ENCODE measurements at places on chromosomes 5 and 9.

GRCh38 chr5:136676685-136677084 is 311.3 kb upstream of the TRPC7 start:
- DNase-seq, result no peak

DNA sequence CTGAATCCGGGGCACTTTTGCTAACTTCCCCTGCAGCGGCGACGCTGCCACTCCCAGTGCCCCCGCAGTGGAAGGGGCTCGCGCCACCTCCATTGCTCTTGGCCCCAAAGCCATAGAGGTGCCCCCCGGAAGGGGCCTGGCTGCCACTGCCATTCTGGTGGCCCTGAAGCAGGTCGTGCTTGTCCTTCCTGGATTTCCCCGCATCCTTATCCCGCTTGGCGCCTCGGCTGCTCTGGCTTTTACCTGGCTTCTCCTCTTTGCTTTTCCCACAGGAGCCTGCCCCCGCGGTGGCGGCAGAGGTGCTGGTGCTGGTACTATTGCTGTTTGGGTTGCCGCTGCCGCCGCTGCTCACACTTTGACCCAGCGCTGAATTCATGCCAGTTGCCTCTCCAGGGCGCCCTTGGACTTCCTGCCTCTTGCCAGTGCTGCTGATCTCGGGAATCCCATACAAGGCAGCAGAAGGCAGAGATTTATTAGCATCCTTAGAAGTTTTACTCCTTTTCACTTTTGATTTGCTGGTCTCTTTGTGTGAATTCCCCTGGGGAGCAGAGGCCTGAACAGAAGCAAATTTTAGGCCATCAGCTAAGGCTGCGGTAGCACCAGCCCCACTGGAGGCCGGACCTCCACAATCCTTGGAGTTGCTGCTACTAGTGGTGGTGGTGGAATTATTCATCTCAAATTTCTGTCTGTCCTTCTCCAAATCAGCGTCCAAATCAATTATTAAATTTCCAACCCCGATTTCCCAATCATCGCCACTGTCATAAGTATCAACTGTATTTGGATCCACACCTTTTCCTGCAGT is 2.1 kb downstream of the ZNF608 start:
- DNase-seq, result no peak

GRCh38 chr5:126070481-126070880 is 352.7 kb upstream of the GRAMD2B start:
- no peak for DNase-seq

GRCh38 chr9:6367128-6367890 is 39.1 kb downstream of the TPD52L3 start:
- DNase-seq, result no peak

DNA sequence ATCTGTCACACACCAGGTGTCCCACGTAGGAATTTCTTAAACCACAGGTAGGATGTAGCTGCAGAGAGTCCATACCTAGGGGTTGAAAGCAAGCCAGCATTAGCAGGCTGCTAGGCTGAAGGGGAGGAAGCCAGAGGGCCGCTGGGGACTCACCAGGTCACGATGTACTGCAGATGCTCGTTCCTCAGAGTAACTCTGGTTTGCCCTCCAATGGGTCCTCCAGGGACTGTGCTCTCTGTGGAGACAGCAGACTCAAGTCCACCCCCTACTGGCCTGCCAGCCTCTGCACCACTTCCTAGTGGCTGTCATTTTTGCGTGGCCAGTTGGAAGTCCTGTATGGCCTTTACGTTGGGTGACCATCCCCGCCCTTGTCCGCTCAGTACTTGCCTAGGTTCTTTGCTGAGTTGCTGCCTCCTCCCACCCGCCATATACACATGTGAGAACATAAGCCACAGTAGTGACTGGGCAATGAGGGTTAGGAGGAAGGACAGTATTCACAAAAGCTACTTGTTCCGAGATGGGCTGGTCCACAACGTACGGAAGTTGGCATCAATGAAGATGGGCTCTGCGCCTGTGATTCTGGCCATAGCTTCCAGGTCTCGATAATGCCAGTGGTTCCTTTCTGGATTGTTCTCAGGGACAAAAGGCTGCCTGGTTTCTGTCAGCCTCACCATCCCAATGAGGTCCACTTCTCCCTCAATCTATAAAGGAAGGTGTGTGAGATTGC is 4.1 kb downstream of the RPL7A start:
- DNase-seq, result peak; percentile 80

DNA sequence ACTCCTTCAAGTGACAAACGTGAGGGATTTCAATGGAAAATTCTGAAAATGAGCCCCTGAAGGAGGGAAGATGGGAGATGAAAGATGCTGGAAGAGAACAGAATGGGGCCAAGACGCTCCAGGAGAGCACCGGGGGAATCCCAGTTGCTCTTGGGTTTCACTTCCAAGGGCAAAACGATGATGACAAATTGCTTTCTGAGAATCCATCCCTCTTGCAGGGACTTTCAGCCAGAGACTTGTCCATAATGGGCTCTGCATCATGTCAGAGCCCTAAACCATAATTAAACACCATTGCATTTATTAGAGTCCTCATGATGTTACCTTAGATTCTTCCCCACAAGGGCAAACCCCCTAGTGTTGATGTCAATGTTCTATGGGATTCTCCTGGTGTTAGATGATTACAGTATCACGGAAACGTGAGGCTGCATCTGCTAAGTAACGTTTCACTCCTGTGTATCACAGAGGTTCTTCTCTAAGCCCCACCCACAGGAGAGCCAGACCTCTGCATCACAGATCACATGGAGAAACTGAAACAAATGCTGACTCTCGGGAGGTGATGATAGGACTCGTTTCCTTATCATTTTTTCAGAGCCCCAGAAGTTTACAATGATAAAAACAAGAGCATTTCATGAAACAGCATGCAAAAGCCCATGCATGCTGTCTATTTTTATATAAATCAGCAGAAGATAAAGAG is 114.4 kb downstream of the TENT4A start:
- DNase-seq, result peak; percentile 19

GRCh38 chr9:93988056-93988455 is 32.9 kb upstream of the BARX1 start:
- no peak for DNase-seq

All from suppressor macrophage (primary cell).